ENCODE measurements at places on chromosomes 2 and 18.

GRCh38 chr2:36190097-36190496 is 165.5 kb upstream of the CRIM1 start:
- no peak for DNase-seq

DNA sequence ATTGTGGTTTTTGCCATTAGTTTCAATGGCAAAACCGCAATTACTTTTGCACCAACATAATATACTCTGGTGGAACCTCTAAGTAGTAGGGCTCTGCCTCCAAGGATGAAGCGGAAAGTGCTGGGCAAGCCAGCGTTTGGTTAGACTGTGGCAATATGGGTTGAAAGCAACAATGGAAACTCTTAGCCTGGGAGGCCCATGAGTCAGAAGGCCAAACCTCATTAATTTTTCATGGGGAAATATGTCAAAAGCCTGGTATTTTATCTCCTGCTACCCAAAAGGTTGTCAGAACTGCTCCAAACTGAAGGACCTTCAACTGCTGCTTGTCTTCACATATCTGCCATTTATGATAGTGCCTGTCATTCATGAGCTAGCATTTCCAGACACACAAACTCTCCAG is 179.1 kb upstream of the CYP26B1 start:
- no peak for DNase-seq

DNA sequence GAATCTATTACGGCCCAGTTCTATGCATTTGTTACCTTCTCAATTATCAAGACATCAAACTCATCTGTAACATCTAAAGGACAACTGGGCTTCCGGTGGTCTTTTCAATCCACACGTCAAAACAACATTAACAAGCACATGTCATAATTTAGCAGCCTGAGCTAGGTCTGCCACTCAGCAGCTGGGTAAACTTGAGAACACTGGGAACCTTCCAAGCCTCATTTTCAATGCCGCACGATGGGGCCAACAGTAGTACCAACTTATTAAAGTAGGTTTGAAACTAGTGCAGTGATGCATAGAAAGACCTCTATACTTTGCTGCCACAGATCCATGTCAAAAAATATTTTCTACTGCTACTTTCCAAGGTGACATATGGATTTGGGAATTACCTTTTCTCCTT is 60.4 kb downstream of the COL4A4 start:
- DNase-seq, result no peak

DNA sequence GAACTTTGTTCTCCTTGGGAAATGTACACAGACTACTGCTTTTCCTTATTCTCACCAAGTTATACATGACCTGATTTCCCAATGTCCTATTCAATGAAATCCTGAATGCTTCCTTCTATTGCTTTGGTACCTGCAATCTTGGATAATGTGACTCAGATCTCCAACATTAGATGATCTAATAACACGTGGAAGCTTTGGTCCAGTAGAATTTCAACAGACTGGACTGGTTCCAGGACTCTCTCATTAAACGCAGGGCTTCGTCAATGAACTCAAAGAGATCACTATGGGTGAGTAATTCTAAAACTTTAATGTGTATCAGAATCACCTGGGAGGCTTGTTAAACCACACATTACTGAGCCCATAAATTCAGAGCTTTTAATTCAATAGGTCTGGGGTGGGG is 413.6 kb upstream of the KCNH7 start:
- no peak for DNase-seq

DNA sequence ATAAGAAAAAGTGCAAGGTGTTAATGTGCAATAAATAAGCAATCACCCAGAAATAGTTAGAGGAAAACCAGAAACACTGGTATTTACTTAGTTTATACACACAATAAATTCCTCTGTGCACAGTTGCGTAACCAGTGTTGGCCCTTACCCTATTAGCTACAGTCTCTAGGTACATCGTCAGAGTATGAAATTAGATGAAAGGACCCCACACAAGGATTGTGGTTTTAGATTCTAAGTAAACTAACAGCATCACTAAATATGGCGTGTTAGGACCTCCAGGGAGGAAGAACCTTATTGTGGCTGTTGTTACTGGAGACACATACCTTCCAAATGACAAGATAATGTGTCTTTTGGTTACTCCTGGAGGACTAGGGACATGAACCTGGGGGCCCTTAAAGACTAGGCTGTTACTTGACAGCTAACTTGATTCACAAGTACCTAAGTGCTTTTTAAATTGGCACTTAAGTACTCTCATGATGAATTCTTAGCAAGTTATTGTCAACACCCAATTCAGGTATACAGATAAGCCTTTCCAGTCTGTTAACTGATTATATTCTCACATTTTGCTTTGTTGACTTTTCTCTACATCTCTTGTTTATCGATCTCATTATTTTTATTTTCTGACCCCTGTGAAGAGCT is 115.3 kb downstream of the FEZ2 start:
- no peak for DNase-seq

GRCh38 chr2:228224410-228224809 is 42.9 kb upstream of the SPHKAP start:
- DNase-seq, result no peak

- DNase-seq, result no peak
These were observed 635.5 kb upstream of the NETO1 start for GRCh38 chr18:73503326-73503725.

- no peak for DNase-seq
These were observed 23.5 kb downstream of the RPL31 start for GRCh38 chr2:101025561-101025960.

GRCh38 chr2:144378551-144378950 is 141.4 kb downstream of the ZEB2 start:
- no peak for DNase-seq

DNA sequence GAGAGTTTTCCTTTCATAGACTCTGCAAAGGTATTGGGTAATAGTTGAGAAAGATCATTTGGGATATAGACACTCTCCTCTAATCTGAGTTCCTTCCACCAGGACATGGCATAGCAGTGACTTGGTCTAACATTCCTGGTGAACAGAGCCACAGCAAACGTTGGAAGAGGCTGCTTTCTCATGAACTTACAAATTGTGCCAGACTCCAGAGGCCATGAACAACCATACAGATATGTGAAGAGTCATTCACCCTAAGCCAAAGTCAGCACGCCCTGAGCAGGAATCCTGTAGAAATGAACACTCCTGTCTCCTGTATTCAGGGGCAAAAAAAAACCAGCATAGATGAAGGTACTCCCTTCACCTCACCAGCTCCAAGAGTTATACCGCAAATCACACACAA is 152.8 kb downstream of the TMEM18 start:
- DNase-seq, result no peak

- DNase-seq, result no peak
These were observed 9.4 kb downstream of the CTIF start for GRCh38 chr18:48548011-48548771.

DNA sequence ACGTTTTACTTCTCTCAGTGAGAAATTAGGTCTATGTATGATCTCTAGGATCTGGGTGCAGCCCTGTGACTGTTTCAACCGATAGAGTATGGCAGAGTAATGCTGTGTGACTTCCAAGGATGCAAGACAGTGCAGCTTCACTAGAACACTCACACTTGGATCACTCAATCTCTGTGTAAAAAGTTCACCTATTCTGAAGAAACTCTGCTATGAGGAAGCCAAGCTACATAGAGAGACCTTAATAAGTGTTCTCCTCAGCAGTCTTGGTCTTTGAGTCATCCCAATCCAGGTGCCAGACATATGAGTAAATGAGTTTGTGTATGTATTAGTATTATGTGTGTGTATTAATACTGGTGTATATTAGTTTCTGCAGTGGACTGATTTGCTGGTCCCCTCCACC is 335.0 kb downstream of the NR4A2 start:
- DNase-seq, result no peak

- DNase-seq, result no peak
These were observed 4.0 kb downstream of the PKP4 start for GRCh38 chr2:158460632-158461297.
